ENCODE measurements at places on chromosomes 12 and 14. TPM values are rescaled to one million over a fixed set of nuclear protein-coding genes. Genes with fewer than 3 reads are reported as not detected.

The STAT2 gene
- total RNA-seq: 50.8 TPM

The EP400 gene
- total RNA-seq: 13.4 TPM

The CINP gene
- 70.4 TPM for total RNA-seq

The C14orf132 gene
- 2.2 TPM for total RNA-seq

The POTEM gene
- not detected for total RNA-seq

The FSCB gene
- not detected for total RNA-seq

The AKAP3 gene
- total RNA-seq: 1.3 TPM

The KCNC2 gene
- total RNA-seq: not detected

The LMO3 gene
- not detected for total RNA-seq

The SMIM41 gene
- total RNA-seq: not detected

The GPD1 gene
- total RNA-seq: not detected

The COL2A1 gene
- total RNA-seq: not detected
